ENCODE measurements at places on chromosomes 13 and 19. TPM values are rescaled to one million over a fixed set of nuclear protein-coding genes. Genes with fewer than 3 reads are reported as not detected.

DNA sequence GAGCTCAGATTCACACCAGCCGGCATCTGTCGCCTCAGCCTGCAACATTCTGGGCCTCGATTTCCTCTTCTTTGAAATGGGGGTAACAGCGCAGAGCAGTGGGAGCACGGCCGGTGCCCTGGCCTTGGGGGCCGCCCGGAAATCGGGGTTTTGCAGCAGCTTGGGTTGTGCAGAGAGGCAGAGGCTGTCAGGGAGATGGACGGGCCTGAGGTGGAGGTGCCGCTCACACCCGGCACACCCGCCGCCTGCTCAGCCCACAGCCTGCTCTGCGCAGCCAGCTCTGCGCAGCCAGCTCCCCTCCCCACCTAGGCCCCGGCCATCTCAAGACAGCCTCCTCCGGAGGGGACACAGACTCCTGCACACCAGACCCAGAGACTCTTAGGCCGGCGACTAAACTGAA, 10.6 kb downstream of the KLF2 start:
- no peak overlapping the region for H3K27ac ChIP-seq
- no peaks in the 10 kb centered on the region for H3K4me1 ChIP-seq
- H3K36me3 ChIP-seq = no peaks in the 10 kb centered on the region
- DNase-seq = no peak

GRCh38 chr19:57441979-57442752, 7.0 kb downstream of the ZNF749 start:
- no peak overlapping the region for H3K4me3 ChIP-seq
- no peak for DNase-seq
- no peak overlapping the region for H3K27ac ChIP-seq
- no peaks in the 10 kb centered on the region for H3K27me3 ChIP-seq
- H3K36me3 ChIP-seq = no peaks in the 10 kb centered on the region

Gene MEIOSIN
- total RNA-seq = not detected

Gene CD70
- total RNA-seq = not detected

GRCh38 chr13:111625526-111626315, 305.3 kb downstream of the TEX29 start:
- no peak overlapping the region for H3K4me3 ChIP-seq
- H3K27me3 ChIP-seq = no peaks in the 10 kb centered on the region
- no peak for DNase-seq
- H3K27ac ChIP-seq = no peak overlapping the region
